Fibroblast of skin of back (primary cell): ENCODE measurements at places on chromosomes 1 and 21.

- peak; percentile 83 for DNase-seq
These were observed 2.0 kb downstream of the QSOX1 start for GRCh38 chr1:180156631-180157091.

DNA sequence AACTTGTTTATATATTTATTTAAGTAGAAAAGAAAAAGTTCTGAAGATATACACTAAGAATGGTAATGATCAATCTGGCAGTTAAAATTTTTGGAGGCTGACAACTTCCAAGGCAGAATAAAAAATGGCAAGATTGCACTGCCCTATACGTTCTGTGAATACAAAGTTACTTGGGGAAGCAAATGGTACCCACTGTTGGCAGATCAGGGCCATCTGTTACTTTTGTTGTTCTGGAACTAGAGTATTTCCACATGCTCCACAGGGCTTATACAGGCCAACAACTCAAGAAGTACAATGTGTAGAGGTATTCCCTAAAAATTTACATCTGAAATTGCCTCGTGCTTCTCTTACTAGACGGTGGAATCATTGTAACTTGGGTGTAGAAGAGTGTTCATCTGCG is 53.2 kb downstream of the AHCTF1 start:
- DNase-seq = no peak

DNA sequence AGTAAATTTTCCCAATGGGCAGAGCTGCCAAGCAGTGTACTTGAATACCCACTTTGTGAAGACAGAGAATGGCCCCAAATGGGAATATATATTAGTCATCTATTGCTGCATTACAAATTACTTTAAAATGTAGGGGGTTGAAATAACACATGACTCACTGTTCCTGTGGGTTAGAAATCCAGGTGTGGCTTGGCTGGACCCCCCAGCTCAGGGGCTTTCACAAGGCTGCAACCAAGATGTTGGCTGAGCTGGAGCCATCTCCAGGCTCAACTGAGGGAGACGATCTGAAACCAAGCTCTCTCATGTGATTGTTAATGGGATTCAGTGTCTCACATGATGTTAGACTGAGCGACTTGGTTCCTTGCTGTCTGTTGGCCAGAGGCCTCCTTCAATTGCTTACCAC is 33.4 kb upstream of the ARHGAP29 start:
- peak; percentile 77 for DNase-seq

DNA sequence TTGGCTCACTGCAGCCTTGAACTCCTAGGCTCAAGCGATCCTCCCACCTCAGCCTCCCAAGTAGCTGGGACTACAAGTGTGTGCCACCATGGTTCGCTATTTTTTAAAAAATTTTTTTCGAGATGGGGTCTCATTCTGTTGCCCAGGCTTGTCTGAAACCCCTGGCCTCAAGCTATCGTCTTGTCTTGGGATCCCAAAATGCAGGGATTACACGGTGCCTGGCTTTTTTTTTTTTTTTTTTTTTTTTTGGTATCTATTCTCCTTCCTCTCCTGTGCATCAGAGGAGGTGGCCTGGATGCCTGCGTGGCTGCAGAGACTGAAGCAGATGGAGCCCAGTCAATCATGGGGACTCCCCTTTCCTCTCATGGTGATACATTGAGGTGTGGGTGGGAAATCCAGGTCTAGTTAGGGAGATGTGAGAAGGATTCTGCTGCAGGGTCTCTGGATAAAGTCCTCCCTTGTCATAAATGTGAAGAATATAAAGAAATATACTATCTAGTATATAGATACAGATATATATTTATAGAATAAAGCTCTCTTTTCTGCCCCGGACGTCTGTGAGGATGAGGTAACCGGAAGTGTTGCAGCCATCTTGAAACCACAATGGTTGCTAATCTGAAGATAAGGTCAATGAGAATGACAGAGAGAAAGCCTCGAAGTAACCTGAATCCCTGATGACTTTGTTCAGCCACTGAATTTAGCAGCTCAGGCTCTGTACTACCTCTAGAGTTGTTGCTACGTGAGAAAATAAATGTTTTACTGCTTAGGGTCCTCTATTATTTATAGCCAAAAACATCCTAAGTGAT is 19.5 kb upstream of the RGSL1 start:
- no peak for DNase-seq

DNA sequence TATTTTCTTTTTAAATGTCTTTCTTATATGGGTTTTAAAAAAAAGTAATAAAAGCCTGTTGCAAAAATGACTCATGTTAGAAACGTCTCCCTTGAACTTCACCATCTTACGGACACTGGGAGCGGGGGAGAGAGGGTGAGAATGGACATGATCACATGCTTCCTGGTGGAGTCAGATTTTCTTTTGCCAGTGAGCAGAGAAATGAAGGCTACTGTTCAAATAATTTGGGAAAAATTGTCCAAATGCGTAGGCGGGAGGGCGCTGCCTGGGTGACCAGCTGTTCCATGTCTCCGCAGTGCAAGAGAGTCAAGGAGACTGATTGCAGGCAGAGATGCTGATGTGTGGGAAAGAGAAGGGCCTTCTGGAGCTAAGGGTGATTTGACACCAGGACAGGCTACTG is 23.1 kb downstream of the EIF2D start:
- peak; percentile 91 for DNase-seq

DNA sequence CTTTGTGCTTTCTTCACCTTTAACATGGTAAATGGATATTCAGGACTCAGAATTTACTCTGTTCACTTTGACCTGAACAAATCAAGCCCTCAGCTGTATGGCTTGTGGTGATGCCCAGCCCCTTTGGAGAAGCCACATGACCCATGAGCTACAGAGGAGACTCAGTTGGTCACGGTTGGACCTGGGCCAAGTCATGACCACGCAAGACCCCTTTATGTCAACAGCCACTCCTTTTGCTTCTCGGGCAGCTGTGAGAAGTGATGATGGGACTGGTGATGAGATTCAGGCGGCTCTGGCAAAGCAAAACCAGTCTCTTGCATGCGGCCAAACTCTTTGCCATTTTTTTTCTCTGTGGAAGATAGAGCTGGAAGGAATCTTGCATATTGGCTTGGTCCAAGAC is 96.5 kb upstream of the AJAP1 start:
- DNase-seq = no peak

GRCh38 chr1:163924041-163924440 is 602.3 kb downstream of the NUF2 start:
- DNase-seq = no peak

- DNase-seq = no peak
These were observed 403.1 kb downstream of the RRAGC start for GRCh38 chr1:38456531-38456876.

- no peak for DNase-seq
These were observed 1.3 kb upstream of the GALE start for GRCh38 chr1:23801876-23802275.

DNA sequence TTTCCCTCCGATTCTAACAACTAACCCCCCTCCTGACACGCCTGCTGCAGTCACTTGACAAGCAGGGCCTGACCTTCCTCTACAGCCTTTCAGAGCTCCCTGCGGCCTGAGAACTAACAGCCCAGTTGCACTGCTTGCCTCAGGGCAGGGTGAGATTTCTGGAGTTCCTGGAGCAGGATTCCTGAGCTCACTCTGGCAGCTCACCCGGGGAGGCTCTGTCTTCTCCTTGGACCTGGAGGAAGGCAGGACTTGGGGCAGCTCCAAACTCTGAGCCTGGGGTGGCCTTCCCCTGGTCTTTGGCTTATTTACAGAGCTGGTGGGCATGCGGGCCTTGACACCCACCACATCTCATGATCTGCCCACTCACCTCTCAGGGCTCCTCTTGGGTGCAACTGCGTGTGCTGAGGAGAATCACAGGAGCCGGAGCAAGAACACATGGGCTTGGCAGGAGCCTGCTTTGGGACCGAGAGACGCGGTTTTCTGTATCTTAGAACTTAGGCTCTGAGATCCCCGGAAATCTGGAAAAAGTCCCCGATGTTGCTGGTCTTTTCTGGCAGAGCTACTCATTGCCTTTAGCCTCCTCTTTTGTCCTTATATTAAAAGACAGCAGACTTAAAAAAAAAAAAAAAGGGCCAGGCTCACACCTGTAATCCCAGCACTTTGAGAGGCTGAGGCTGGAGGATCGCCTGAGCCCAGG is 13.1 kb upstream of the SLC25A34 start:
- DNase-seq = no peak

GRCh38 chr1:35929730-35930592 is 944 bp upstream of the AGO3 start:
- peak; percentile 58 for DNase-seq
